RPMI7951 (cell line): ENCODE measurements at places on chromosomes 4 and X.

DNA sequence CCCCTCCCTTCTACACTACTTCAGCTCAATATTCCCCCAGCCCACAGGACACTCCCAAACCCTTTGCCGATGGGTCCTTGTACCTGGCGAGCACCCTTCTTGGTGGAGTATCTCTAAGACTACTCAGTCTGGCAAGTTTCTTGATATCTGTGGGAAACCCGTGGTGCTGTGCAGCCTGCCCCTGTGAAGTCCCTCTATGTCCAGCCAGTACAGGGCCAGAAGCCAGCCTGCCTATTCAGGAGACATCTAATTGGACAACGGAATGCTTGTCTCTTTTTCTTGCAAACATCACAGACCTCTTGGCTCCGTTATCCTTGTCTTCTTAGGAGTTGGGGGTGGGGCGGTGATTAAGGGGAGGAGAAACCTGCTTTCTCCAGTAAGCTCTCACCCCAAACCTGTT, 3.7 kb upstream of the IGFBP7 start:
- no peak for DNase-seq

GRCh38 chrX:34270434-34270833, 138.3 kb upstream of the FAM47A start:
- no peak for DNase-seq

DNA sequence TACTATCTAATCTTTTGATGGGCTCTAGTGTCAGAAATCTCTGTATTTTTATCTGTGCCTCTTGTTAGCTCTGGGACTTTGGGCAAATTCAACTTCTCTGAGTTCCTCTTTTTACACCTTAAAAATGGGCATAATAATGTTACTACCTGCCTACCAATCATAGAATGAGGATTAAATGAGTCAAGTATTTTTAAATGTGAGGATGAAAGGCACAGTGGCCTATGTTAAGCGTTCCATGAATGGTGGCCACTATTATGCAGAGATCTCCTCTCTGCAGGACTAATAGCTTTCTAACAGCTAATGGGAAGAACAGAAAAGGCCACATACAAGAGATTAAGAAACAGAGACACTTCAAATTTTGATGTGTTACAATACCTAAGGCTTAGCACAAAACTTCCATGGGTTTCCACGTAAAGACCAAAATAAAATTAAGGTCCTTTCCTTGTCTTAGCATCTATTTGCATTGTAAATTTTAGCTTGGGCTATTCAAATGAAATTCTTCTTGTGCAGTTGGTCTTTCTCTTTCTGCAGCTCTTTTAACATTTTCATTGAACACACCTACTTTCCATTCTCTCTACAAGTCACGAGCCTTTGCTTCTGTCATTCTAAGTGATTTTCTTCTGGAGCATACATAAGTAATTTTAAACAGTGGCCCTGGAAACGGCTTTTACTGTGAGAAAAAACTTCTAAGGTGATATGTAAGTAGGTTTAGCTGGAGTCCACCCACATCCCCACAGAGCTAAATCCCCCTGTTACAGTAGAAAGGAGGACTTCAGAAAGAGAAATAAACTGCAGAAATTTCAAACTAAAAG, 117.9 kb upstream of the MED14 start:
- no peak for DNase-seq

DNA sequence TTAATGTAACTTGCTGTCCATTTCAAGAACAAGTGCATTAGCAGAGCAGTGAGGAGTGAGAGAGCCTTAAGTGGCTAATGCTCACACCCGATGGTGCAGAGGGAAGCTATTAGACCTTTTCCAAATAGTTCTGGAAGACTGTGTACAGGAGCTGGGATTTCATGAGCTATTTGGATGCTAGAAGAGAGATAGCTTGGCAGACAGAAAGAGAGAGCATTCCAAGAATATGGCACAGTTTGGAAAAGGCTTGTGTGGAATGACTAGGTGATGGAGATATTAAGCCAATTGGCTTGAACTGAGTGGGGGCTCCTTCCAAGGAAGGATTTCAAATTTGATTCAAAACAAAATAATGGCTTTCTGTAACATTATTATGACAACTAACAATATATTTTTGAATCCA, 1097.2 kb upstream of the TENM3 start:
- no peak for DNase-seq

DNA sequence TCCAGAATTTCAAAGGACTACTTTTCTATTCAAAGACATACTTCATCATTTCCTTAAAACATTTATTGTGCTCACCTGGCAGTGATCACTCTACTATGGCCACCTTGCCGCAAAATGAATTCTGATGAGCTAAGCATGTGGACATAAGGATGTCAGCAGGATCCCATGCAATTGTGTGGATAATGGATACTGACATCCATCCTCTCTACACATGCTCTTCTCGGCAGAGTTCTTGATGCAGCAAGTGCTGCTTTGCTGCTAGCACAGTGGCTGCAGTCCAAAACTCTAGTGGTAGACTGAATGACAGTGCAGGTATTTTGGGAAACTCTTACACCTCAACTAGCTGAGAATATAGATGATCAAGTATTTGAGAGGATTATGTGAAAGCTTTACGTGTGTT, 168.0 kb downstream of the BANK1 start:
- DNase-seq = no peak
